Dermis blood vessel endothelial cell (primary cell): ENCODE measurements at places on chromosomes 7 and 10.

- DNase-seq, result no peak
Observed at GRCh38 chr7:36820527-36821170, 96.4 kb upstream of the AOAH start.

GRCh38 chr7:135929249-135929648 is 47.9 kb downstream of the MTPN start:
- no peak for DNase-seq

DNA sequence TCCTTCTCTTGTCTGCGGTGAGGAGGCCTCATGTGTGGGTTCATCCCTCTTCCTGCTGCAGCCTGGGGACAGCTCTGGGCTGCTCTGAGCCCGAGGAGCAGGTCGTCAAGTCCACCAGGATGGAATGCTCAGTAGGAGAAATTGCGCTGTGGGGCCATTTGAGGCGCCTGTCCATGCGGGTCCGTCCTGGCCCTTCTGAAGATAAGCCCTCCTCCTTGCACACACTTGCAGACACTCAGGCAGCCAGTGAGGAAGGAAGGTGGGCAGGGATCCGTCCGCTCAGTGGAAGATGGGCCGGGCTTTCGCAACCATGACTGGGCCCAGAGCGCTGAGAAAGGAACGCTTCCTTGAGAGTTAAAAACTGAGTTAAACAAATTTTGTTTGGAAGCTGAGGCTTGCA is 356.8 kb downstream of the GLRX3 start:
- DNase-seq, result no peak

GRCh38 chr7:159240962-159241361 is 96.3 kb upstream of the VIPR2 start:
- DNase-seq, result no peak

DNA sequence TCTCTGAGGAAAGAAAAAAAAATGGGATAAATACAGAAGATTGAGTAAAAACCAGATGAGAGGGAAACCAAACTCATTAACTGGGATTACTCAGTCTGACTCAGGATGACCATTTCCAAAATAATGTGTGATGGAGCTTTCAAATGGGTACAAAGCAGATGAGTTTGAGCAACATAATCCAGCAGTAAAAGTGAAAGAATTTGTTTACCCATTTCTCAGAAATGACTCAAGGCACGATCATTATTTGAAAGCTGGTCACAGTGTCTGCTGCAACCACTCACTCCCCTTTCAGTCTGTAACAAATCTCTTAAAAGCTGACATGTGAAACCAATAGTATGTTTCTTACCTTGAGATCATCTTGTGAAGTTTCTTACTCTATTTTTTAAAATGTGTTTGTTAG is 104.7 kb upstream of the KLF14 start:
- peak; percentile 62 for DNase-seq

DNA sequence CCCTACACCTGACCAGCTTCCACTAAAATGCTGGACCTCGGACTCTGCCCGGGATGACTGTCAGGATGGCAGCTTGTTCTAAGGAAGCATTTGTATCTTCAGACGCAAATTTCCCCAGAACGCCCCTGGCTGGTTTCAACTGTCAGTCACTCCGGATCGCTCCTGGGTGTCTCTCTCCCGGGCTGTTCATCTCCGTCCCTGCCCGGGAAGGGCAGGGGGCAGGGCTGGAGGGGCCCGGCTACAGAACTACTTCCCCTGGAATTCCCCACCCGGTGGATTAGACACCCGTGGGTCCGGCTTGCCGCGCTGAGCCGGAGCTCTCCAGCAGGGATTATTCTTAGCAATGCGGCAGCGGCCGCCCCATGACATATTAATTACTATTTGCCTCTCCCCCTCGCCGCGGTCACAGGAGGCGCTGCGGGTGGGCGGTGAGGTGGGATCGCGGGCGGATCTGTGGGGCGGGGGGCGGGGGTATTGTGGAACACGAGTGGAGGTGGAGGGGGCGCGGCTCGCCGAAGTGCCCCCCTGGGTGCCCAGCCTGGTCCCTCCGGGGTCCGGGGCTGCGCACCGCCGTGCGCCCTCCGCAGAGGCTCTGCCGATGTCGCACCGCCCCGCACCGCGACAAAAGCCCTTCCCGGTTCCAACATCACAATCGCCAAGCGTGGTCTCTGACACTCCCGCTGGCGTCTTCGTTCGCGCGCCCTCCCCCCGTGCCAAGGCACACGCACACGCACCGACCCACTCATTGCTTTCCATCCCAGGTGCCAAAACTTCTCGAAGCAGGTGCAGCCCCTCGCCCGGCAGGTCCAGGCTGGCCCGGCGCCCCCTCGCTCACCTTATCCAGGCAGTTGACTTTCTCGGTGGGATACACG is 276.1 kb upstream of the NEBL start:
- peak; percentile 36 for DNase-seq

DNA sequence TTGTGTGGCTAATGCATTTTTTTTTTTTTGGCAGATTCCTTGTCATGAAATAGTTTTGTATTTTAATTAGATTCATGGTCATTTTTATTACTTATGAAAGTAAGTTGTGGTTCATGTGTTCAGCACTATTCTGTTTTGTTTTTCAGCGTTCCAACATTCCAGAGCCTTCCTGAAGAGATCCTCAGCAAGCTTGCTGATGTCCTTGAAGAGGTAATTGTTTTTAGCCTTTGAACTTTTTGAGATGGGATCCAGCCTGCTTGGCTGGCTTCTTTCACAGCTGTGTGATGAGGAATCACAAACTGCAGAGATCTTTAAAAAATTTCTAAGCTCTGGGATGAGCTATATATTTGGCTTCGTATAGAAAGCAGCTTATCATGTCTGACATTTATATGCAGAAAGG is 208.0 kb upstream of the CSTF2T start:
- DNase-seq, result no peak

- DNase-seq, result no peak
Observed at GRCh38 chr7:95972523-95972922, 200.2 kb downstream of the DYNC1I1 start.

DNA sequence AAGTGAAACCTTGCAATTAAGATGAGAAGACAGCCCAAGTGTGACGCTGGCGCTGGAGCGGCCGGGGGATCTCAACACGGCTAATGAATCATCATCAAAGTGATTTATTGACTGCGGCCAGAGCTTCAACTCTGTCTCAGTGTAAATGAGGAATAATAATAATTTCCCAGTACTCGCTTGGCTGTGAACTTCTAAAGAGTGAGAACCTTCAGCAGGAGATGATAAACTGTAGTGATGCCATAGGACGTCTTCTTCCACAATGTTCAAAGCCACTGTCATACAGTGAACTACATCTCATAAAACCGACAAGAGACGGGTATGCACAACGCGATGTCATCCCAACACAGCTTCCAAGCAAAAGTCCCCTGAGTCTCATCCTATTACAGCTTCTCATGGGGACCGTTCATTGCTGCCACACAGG is 123.6 kb upstream of the NOBOX start:
- DNase-seq, result no peak

DNA sequence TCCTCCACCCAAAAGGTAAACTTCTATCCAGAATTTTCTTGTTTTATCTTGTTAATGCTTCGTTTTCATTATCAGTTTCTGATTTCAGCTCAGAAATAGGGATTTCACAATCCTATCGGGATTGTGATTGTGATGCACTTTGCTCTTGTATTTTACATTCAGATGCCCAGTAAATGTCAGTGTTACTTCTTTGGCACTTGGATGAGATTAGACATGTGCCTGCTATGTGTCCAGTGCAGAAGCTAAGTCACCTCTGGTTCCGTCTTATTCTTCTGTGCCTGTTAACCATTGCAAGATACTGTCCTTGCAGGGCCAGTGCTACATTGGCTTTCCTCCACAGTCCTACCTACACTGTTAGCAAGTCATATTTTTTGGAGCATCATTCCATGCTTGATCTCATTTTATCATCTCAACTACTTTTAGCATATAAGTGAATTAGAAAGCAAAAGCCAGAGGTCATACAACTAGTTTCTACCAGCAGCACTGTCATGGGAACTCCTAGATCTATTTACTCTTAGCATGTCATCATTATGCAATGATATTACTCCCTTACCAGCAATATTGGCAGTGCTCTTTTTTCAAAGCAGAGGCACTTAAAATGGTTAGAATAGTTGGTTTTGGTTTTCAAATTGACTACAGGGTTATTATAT is 26.7 kb downstream of the ZNF277 start:
- no peak for DNase-seq

DNA sequence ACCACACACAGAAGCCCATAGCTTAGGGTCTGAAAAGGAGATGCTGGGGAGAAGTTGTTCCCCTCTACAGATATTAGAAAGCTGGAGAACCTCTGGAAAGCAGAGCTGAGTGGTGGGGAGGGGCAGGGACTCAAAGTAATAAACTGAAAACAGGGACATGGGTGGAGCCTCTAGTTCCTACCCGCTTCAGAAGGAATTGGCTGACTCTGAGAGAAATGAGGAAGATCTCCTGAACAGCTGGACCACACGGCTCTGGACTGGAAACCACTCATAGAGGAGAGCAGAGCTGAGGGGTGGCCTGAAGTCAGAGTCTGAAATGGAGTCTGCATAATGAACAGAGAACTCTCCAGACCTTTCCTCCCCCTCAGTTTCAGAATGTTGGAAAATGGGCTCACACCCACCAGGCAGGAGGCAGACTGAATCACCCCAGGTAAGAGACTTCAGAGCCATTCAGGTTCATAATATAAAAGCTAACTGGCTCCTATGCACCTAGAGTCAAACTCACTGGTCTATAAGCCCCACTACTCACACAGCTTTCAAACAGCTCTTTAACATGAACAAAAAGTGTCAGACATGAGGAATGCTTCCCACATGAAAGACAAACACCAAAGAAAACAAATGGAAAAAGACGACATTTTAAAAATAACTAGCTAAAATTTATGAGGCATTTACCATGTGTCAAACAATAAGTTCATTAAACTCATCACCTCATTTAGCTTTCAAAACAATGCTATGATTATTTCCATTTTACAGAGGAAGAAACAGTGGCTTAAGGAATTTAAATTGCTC is 68.1 kb downstream of the RNF216 start:
- no peak for DNase-seq

GRCh38 chr10:63703740-63704345 is 182.6 kb downstream of the REEP3 start:
- no peak for DNase-seq

GRCh38 chr10:79358811-79359210 is 11.5 kb downstream of the PPIF start:
- no peak for DNase-seq

DNA sequence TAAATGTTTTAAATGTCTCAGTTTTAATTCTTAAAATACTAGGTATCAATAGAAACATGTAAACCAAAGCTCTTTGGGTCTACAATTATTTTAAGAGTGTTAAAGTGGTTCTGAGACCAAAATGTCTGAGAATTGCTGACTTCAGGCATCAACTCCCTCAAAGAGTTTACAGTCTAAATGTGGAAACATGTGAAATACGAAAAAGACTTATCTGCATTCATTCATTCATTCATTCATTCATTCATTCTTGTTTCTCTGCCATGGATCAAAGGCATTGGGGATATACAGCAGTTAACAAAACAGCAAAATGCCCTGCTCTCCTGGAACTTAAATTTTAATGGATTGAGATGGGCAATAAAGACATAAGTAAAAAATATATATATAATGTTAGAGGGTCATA is 69.8 kb downstream of the BLNK start:
- no peak for DNase-seq

GRCh38 chr10:49363309-49364031 is 32.4 kb downstream of the DRGX start:
- no peak for DNase-seq
